ENCODE measurements at places on chromosomes 5 and 9.

DNA sequence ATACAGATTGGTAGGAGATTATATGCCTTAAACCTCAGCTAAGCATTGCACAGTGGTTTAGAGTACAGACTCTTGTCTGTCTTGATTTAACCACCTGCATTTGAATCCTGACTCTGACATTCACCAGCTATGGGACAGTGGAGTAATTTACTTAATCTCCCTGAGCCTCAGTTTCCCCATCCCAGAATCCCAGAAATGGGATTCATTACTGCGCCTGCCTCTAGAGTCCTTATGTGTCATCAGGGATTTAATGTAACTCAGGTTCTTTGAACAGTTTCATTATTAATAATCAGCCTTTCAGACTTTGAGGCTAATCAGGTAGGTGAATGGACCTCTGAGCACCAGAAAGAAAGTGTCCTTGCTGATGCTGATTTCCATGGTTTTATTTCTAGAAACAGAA, 149.1 kb downstream of the SMARCA2 start:
- no peak for DNase-seq

GRCh38 chr9:131426545-131426944, 32.7 kb downstream of the PRRC2B start:
- DNase-seq = no peak

DNA sequence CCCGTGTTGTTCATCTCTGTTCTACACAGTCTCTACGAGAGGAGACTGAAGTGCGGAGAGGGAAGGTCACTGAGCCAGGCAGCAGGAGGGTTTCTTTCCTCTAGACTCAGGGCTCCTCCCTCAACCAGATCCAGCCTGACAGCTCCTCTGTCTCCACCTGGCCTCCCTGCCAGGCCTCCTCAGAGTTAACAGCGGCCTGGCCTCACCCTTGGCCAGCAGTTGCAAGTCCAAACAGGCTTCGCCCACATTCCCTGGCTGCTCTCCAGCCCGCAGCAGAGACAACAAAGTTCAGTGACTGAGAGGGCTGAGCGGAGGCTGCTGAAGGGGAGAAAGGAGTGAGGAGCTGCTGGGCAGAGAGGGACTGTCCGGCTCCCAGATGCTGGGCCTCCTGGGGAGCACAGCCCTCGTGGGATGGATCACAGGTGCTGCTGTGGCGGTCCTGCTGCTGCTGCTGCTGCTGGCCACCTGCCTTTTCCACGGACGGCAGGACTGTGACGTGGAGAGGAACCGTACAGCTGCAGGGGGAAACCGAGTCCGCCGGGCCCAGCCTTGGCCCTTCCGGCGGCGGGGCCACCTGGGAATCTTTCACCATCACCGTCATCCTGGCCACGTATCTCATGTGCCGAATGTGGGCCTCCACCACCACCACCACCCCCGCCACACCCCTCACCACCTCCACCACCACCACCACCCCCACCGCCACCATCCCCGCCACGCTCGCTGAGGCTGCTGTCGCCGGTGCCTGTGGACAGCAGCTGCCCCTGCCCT, at the start of gene HRCT1:
TSS of gene HRCT1 (plus strand) at position 291 of the 768 bp plus-strand sequence. CDS start at position 377, 86 bp downstream.
- DNase-seq = no peak

- DNase-seq = no peak
Measured at GRCh38 chr5:145558288-145558687, 276.9 kb downstream of the PRELID2 start.

GRCh38 chr5:124614105-124614504, 132.3 kb downstream of the ZNF608 start:
- no peak for DNase-seq

- DNase-seq = no peak
Measured at GRCh38 chr5:34516686-34517085, 139.4 kb upstream of the RAI14 start.

DNA sequence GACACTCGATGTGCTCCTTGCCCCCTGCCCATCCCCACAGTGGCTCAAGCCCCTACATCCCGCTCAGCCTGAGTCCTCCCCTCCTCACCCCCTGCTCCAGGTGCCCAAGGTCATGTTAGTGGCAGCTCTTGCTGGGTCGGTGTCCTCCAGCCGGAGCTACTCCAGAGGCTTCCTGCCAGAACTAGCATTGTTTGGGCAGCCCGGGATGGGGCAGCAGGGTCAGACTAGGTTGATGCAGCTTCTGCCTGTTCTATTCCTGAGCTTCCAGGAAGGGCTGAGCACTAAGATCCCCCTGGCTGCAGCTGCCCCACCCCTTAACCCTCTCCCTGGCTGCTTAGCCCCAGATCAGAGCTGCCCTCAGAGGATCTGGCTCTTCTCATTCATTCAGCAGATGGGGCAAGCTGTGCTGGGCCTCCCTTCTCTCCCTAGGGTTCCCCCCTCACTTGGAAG, 671 bp downstream of the RGS14 start:
- DNase-seq = no peak

DNA sequence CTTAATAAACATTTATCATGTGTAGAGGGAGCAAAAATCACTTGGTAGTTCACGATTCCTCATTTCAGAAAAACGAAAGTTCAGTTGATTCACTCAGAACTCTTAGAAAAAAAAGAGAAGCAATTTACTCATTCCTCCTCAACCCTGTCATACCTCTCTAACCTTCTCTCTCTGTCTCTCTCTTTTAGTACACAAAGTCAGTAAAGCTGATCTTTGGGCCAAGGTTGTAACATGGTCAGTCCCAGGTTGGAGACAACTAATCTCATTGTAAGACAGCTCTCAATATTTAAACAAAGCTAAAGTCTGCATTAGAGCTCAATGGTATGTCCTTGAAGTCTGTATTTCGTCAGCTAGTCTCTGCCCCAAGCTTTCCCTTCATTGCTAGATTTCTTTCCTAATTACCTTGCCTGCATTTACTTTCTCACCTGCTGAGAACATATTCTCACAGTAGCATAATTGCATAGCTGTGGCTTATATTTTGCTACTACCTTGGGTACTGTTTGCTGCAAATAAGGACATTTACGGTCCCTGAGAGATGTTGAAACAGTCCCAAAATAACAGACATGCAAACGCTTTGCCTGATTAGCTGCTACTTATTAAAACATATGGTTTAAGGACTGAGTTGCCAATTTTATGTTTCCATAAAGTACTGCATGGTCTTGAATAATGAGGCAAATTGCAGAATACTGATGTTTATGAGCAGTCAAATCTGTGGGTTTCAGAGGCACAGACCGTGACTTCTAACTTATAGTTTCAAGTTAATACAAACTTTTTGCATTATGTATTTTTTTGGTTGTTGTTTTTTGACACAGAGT, 138.3 kb downstream of the GPBP1 start:
- DNase-seq = no peak

DNA sequence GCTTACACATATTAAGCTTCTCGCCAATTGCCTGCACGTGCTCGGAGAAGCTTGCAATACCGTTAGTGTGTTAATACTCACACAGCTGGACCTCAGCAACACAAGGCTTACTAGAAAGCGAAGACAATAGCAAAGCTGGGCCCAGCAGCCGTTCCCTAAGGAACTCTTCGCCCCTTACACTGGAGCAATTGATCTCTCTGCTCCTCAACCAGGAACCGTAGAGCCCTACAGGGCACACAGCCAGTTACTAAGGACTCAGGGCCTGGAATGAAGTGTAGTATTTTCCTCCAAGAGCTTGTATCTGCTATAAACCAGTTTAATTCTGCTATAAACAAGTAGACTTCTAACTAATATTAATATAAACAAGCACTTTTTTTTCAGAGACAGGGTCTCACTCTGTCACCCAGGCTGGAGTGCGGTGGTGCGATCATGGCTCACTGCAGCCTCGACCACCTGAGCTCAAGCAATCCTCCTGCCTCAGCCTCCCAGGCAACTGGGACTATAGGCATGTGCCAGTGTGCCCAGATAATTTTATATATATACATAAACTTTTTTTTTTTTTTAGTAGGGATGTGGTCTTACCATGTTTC, 67.0 kb upstream of the SIMC1 start:
- no peak for DNase-seq

- DNase-seq = no peak
Measured at GRCh38 chr9:79383096-79383495, 188.7 kb upstream of the TLE4 start.

- no peak for DNase-seq
Measured at GRCh38 chr9:135365013-135365768, 114.4 kb upstream of the PPP1R26 start.

- peak; percentile 70 for DNase-seq
Measured at GRCh38 chr5:91486638-91487037, 103.5 kb upstream of the ARRDC3 start.

GRCh38 chr5:135328128-135328687, 70.8 kb downstream of the MACROH2A1 start:
- no peak for DNase-seq

DNA sequence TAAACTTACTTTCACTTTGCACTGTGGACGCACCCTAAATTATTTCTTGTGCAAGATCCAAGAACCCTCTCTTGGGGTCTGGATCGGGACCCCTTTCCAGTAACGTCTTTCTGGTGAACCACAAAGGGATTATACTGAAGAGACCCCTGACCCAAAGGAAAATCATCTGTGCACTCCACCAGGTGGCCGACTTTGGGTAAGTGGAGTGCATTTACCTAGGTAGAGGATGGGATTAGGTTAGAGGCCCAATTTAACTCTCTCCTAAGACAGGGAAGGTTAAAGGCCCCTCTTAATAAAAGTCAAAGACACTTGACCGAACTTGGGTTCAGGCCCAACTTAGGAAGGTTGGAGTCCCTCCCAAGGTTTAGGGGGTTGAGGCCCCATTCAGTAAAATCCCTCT, 8.2 kb upstream of the PAIP1 start:
- DNase-seq = no peak

DNA sequence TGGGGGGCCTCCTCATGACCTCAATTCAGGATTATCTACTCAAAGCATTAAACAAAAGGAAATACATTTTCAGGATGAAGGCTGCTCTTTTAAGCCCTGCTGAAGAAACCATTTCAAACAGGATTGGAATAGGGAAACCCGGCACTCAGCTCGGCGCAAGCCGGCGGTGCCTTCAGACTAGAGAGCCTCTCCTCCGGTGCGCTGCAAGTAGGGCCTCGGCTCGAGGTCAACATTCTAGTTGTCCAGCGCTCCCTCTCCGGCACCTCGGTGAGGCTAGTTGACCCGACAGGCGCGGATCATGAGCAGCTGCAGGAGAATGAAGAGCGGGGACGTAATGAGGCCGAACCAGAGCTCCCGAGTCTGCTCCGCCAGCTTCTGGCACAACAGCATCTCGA, 720 bp downstream of the TMEM203 start:
- no peak for DNase-seq

- DNase-seq = peak; percentile 58
Measured at GRCh38 chr5:158502686-158503085, 597.0 kb downstream of the EBF1 start.

DNA sequence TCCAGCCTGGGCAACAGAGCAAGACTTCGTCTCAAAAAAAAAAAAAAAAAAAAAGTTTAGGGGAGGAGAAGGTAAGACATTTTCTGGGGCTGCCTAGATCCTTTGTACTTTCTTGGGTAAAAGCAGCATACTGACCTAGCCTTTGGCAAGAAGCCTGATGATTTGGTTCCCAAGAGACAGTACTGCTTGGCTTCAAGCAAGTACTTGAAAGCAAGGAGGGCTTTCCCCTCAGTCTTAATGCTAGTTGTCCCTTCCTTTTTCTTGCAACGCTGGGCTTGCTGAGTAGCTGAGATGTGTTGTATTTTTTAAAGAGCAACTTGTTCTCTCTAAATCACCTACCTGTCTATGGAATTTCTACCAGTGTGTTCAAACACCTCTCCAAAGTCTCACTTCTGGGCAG, 76.2 kb downstream of the INSYN2B start:
- no peak for DNase-seq

DNA sequence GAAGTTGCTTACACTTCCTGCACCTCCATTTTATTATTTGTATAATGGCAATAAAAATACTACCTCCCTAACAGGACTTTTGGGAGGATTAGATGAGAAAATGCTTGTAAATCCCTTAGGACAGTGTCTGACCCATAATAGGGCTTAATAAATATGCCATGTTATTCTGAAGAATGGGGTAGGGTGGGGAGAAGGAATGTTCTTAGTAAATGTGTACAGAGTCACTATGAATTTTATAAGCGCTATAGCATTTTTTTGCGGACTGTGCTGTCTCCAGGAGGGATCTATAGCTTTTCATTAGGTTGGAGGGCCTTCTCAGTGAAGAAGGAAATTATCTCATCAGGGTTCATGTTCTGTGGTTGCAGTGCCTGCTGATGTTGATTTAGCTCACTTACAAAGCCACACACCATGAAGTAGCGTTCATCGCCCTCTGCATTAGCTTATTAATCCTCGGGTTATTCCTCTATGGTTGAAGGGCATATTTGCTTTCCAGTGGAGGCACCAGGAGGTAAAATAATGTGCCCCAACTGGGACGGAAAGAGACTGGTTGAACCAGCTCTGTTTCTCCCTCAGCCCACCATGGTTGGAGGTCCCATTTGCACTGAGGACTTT, 497.1 kb downstream of the ARHGEF28 start:
- no peak for DNase-seq

DNA sequence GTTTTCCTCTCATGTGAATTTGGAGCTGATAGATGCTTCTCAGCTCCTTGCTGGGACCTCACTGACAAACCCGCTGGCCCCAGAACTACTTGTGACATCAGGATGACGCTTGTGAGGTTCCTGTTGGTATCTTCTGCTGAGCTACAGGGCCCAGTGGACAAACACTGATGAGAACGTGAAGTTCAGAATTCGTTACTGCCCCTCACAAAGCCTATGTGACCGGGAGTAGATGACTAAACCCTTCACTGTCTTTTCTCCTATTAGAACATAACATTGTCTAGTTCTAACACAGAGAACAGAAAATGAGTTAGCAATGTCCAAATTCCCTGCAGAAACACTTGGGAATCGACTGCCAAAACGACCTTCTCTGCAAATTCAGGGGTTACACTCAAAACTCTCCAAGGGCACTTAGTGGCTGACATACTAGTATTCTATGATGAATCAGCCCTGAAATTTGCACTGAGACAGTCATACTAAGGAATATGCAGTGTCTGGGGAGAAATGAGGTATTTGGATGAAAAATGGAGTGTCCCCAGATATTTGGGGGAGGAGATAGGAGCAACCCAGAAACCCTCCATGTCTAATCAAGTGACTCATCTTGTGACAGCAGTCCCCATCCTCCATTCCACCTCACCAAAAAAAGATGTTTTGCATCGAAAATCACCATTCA, 143.2 kb upstream of the TRIM32 start:
- no peak for DNase-seq

- peak; percentile 66 for DNase-seq
Measured at GRCh38 chr5:179699616-179700237, 960 bp downstream of the CANX start.

DNA sequence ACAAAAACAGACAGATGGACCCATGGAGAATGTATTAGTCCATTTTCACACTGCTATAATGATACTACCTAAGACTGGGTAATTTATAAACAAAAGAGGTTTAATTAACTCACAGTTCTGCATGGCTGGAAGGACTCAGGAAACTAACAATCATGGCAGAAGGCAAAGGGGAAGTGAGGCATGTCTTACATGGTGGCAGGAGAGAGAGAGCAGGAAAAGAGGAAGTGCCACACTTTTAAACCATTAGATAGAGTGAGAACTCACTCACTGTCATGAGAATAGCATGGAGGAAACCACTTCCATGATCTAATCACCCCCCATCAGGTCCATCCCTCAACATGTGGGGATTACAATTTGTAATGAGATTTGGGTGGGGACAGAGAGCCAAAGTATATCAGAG, 808.9 kb downstream of the CDH12 start:
- DNase-seq = no peak

GRCh38 chr5:75666801-75667200, 50.4 kb downstream of the POC5 start:
- no peak for DNase-seq

GRCh38 chr9:114583371-114584155, 4.0 kb upstream of the ATP6V1G1 start:
- no peak for DNase-seq

GRCh38 chr5:72302171-72302570, 17.9 kb downstream of the MRPS27 start:
- no peak for DNase-seq

- DNase-seq = no peak
Measured at GRCh38 chr9:108496846-108497245, 358.9 kb downstream of the ACTL7B start.

Data from suppressor macrophage treated with lipopolysaccharide for 1 hour (primary cell).